ENCODE measurements at places on chromosomes 16 and 17. TPM values are rescaled to one million over a fixed set of nuclear protein-coding genes. Genes with fewer than 3 reads are reported as not detected.
A peak's percentile ranks its signal among the peaks of the same experiment; 100 is the strongest.

- no peak for DNase-seq
Measured at GRCh38 chr17:77727037-77727615, 231.4 kb upstream of the TNRC6C start.

- DNase-seq: no peak
Measured at GRCh38 chr16:57695680-57696069, 1.1 kb downstream of the DRC7 start.

- no peak for DNase-seq
Measured at GRCh38 chr16:85025781-85026653, 1.6 kb upstream of the KIAA0513 start.

GRCh38 chr17:34252095-34252443 lies 3.0 kb upstream of the CCL2 start:
- DNase-seq: no peak

DNA sequence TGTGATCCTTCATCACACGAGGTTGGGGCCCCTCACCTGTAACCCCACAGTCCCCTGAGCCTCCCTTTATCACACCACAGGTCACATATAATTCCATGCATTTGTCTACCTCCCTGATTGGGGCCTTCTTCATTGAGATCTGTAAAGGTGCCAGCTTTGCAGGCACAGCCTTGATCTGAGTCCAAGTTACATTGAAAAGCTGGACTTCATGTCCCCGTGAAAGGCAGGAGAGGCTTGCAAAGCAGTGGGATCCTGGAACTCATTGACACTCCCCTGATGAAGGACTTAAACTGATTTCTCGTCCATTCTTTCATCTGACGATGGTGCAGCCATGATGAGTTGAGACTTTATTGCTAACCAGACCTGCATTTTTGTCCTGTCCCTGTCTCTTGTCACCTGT lies 3.8 kb upstream of the SYT17 start:
- DNase-seq: no peak

DNA sequence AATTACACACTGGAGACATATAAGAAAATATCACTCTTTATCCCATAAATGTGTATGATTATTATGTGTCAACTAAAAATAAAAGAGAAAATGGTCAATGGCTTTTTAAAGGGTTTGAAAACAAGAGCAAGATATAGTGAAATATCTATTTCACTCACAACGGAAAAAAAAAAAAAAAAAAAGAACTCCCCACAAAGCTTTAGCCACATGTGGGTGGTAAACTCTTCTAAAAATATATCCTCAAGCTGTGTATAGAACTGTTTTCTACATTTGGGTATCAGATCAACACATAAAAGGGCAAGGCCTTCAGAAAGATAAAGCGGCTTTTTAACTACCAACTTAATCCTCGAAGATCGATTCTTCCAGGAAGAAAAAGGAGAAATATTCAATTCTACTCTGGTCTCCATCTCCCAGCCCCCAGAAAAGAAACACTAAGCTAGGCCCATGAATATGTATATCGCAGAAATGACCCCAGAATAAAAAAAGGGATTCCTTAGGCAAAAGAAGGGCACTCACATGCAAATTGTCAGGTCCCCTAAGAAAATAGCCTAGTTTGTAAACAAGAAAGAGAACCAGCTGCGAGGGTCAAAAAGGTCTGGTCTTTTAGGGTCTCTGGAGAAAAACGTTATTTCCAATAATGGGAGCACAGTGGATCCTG lies 4.4 kb downstream of the LITAF start:
- DNase-seq: no peak

- DNase-seq: no peak
Measured at GRCh38 chr17:53844491-53845107, 21.9 kb downstream of the KIF2B start.

GRCh38 chr16:61858988-61859387 lies 177.2 kb downstream of the CDH8 start:
- DNase-seq: no peak

GRCh38 chr17:73705594-73705993 lies 61.3 kb upstream of the SDK2 start:
- DNase-seq: no peak

- no peak for DNase-seq
Measured at GRCh38 chr16:84729716-84730320, 30.0 kb downstream of the USP10 start.

GRCh38 chr16:88924834-88925539 lies 52.0 kb downstream of the CBFA2T3 start:
- DNase-seq: no peak

DNA sequence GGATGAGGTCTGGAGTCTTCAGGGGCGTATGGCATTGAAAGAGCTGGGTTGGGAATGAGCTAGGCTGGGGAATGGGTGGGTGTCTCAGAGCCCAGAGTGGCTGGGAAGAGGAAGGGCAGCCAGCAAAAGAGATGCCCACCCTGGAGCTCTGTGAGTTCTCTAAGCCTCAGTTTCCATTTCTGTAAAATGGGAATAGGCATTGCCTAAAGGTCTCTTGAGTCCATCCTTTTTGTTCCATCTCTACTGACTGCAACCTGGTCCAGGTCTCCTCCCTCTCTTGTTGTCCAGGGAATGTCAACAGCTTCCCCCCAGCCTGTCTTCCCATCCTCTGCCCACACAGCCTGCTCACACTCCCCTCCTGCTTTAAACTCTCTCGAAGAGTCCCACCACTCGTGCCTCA lies 19.6 kb downstream of the CCDC102A start:
- no peak for DNase-seq

DNA sequence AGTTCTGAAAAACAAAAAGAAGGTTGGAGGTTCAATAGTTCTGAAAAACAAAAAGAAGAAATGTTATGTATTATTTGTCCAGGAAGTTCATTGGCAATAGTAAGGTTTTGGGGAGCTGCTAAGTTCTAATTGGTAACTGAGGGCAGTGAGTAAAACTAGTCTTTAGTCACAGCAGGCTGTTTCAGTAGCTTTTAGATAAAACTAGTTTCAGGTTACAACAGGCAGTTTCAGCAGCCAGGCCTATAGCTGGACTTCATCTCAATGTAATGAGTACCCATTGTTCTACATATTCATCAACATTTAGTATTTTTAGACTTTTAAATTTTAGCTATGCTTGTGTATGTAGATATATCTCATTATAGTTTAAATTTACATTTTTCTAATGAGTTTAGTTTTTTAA lies 639.3 kb downstream of the TOX3 start:
- no peak for DNase-seq

DNA sequence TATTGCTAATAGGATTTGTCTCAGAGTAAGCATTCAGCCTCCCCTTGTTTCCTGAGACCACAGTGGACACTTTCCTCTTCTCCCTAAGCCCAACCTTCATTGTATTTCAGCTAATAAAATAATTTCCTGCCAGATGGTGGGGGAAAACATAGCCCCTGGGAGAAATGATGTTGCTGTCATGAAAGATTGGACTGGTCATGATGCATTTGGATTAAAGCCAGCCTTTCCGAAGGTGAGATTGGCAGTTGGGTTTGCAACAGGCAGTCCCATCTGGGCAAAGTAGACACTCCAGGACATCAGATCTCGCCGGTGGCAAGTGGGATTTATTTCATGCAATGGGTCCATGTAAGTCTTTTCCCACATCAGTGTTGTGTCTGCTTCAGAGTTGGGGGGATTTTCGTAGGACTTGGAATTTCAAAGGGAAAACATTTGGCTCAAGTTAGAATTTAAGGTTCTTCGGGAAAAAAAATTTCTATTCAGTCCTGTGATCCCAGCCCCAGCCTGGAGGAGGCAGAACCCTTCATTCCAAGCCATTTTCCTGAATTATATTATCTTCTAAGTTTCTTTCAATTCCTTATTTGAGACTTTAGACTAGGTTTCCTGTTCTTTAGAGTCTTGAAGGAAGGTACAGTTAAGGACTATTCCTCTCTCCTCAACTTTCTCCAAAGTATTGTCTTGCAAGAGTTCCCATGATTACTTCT lies 391.7 kb downstream of the XYLT1 start:
- DNase-seq: no peak

DNA sequence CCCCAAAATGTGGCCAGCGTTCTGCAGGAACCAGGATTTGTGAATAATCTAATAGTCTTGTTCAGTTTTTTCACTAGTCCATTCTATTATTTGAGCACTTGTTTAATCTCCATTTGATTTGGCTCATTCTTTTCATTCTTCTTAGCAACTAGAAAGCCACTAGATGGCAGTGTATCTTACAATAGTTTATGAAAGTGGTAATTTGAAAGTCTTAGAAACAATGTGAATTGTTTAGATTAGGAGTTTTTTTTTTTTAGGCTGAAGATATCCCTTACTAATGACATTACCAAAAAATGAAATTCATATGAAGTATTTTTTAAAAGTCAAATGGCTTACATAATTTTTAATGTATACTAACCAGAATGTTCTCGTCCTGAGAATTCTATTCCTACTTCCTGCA lies 6.7 kb downstream of the ERI2 start:
- no peak for DNase-seq

- DNase-seq: no peak
Measured at GRCh38 chr17:57281887-57282286, 25.6 kb downstream of the MSI2 start.

DNA sequence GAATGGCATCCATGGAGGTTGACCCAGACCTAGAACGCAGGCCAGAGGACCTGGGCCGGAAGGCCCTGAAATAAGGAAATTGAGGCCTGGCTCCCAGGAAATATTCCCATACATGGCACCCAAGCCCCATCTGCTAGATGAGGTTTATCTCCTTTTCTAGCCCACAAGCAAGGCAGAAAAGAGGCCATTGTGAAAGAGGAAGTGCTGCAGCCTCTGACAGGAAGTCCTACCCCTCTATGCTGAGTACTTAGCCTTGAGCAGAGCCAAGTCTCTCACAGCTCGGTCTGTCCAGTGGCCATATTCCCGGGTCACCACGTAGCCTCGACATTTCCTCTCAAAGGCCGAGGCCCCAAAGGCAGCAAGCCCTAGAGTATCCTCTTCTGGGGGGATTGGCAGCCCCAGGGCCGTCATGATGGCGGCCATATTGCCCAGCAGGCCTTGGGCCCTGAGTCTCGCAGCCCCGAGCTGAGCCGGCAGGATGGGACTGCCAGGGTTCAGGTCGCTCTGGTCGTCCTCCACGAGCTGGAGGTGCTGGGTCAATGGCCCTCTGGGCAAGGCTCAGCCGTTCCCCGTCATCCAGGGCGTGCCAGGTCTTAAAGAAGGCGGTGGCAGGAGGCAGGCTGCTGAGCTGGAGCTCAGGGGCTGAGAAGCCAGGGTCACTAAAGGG lies 7.8 kb downstream of the CTF1 start:
- no peak for DNase-seq

DNA sequence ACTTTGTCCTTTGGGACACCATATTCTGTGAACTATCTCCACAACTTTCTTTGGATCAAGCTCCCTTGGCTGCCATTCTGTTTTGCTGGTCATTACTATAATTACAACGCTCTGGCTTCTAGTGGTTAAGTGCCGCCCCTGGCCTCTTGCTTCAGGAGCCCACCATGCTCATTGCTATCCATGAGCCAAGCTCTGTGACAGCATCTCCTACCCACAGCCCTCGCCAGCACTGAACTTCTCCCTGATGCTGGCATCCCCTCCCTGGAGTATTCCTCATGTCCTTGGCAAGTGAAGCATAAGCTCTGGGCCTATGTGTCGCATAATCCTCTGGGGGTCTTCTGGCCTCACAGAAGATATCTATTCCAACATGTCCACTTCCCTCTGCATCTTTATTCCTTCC lies 60.6 kb upstream of the DHX40 start:
- DNase-seq: no peak

- no peak for DNase-seq
Measured at GRCh38 chr16:75948441-75948840, 222.2 kb upstream of the CPHXL start.

DNA sequence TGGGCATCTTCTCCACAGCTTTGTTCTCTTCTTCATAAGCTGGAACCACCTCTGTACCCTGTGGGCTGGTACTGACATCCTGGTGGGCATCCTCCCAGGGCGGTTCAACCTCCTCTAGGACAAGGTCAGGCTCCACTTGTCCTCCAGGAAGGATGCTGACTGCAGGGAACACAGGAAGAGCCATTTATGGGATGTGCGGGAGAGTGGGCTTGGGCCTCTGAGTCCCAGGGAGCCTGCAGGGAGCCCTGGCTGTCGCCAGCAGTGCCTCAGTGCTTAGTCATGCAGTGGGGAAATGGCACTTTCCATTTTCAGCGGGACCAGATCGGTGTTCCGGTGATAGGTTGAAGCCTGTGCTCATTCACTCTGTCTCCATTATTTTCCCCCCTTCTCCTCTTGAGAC lies 20.5 kb downstream of the CNGB1 start:
- no peak for DNase-seq

GRCh38 chr17:146983-147761 lies 9.8 kb downstream of the SCGB1C2 start:
- DNase-seq: peak; percentile 63

DNA sequence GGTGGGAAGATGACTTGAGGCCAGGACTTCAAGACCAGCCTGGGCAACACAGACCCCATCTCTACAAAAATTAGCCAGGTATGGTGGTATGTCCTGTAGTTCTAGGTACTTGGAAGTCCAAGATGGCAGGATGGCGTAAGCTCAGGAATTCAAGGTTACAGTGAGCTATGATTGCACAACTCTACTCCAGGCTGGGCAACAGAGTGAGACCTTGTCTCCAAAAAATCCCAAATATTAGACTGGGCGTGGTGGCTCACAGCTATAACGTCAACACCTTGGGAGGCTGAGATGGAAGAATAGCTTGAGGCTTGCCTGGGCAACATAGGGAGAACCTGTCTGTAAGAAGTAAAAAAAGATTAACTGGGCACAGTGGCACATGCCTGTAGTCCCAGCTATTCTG lies 30.8 kb downstream of the SUZ12 start:
- DNase-seq: no peak

DNA sequence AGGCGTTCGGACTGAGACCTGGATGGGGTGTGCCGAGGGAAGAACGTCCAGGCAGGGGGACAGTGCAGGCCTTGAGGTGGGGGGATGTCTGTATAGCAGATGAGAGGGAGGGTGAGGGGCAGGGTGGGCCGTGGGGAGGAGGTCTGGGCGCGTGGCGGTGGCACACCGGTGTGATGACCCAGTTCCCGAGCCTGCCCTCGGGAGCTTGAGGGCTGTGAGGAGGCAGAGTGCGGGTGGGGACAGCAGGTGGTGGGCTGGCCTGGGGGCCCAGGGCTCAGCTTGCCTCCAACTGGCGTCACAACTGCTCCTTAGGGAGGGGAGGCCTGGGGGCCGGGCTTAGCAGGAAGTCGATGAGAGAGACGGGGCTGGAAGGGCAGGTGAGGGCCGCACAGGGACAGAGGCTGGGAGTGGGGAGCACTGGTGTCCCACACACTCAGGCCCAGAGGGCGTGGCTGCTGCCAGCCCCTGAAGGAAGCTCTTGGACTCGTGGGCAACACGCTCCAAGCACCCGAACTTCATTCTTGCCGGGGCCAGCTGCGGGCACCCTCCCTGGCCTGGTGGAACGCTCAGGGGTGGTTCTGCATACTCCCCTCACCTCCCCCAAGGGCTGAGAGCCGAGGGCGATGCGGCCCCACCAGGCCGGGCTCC lies 6.5 kb downstream of the CACNA1H start:
- no peak for DNase-seq

Gene NACA2
- not detected for total RNA-seq

Gene STXBP4
- 7.3 TPM for total RNA-seq

Gene CRYBA1
- not detected for total RNA-seq

Gene ITGAD
- total RNA-seq: not detected

Gene IRX3
- 70.2 TPM for total RNA-seq

Gene SDF2
- 26.6 TPM for total RNA-seq

Gene OR3A3
- not detected for total RNA-seq

Gene CDH5
- 51.9 TPM for total RNA-seq

Gene ADORA2B
- 1.3 TPM for total RNA-seq

Gene KCNJ2
- total RNA-seq: 33.5 TPM

Gene DNAH2
- total RNA-seq: 0.16 TPM

Gene OR1F1
- not detected for total RNA-seq

Gene MGAT5B
- total RNA-seq: 0.13 TPM

Gene MPP2
- 13.8 TPM for total RNA-seq

Measured in cardiac septum (tissue), 1 donor.